ENCODE measurements at places on chromosomes 2 and 18.

GRCh38 chr2:73965053-73965452 is 19.7 kb upstream of the TET3 start:
- DNase-seq: no peak

DNA sequence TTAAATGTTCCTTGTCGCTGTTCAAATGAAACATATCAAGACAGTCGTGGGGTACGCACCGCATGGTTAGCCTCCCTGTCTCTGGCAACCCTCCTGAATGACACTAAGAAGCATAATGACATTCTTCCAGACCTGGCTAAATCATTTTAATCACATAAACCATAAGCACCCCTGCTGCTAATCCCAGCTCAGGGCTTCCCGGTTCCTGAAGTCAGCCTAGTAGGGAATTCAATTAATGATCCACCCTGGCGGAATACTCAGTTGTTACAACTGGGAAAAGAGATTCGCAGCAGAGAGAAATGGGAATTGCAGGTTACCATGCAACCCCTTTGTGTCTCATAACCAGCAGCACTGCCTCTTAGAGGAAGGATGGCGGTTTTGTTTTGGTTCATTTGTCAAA is 200.8 kb upstream of the AGAP1 start:
- DNase-seq: no peak

- DNase-seq: no peak
These were observed 28.7 kb upstream of the RPRD1A start for GRCh38 chr18:36095936-36096519.

- no peak for DNase-seq
These were observed 167.4 kb upstream of the RAB6C start for GRCh38 chr2:129812071-129812470.

DNA sequence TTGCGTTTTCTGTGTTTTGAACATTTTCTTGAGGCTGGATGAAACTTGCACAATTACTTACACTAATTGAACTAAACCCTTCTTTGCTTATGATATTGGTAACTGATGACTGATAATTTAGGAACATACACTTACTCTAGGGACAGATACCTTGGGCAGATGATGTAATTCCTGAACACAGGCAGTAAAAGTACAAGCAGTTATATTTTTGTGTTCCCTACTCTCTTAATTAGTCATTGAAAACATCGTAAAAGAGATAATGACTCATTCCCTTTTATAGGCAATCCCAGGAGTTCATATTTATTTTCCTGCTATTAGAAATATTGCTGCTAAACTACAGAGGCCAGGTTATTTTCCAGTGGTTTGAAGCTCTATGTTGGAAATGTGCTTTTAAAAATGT is 46.4 kb downstream of the CCDC85A start:
- DNase-seq: no peak

GRCh38 chr2:27009716-27010115 is 23.0 kb upstream of the TMEM214 start:
- DNase-seq: no peak

Data from activated CD8-positive, alpha-beta memory T cell treated with anti-CD3 and anti-CD28 coated beads, Interleukin-2, amount 50 U/mL, for 4 hours (primary cell).